Esophagus squamous epithelium (tissue), 5 donors: ENCODE measurements at places on chromosomes 2 and 18. TPM values are rescaled to one million over a fixed set of nuclear protein-coding genes. Genes with fewer than 3 reads are reported as not detected.

The ERICH2 gene
- not detected for total RNA-seq

The NYAP2 gene
- total RNA-seq = 0.18 TPM

- H3K4me1 ChIP-seq = no peaks in the 10 kb centered on the region
- H3K36me3 ChIP-seq = no peaks in the 10 kb centered on the region
- no peak overlapping the region for H3K27ac ChIP-seq
- DNase-seq = no peak
- no peaks in the 10 kb centered on the region for H3K27me3 ChIP-seq
- H3K4me3 ChIP-seq = no peak overlapping the region
These were observed 317.1 kb downstream of the MYCN start for GRCh38 chr2:16257322-16258028.

DNA sequence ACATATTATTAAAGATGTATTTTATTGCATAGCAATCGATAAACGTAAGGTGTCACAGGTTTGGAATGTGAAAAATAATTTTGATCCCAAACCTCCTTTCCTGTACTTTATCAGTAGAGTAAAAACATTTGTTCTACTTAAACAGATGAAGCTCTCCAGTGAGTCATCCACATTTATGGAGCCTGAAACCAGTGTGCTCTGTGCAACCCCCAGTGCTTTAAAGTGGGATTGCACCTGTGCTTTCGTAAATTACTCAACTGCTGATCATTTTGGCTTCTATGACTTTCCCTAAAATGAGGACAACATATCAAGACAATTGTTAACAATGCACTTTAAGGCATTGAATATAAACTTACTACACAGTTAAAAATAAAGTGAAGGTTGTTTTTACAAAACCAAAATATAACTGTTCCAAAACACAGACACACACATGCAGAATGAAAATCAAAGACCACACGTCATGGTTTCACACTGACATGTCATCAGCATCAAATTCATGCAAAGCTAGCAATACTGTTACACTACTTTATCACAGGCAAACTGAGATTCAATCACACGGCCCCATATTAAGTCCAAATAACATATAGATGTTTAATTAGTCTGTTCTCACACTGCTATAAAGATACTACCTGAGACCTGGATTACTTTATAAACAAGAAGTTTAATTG is 9.7 kb downstream of the TMEM18 start:
- no peak overlapping the region for H3K27ac ChIP-seq
- H3K4me3 ChIP-seq = no peak overlapping the region
- H3K36me3 ChIP-seq = peaks cover 18% of the 10 kb centered on the region
- DNase-seq = no peak
